Cardiac septum (tissue), 1 donor: ENCODE measurements at places on chromosomes 7 and 10.
A peak's percentile ranks its signal among the peaks of the same experiment; 100 is the strongest.

GRCh38 chr7:51543801-51544553 lies 227.4 kb upstream of the COBL start:
- no peak for DNase-seq

- no peak for DNase-seq
Measured at GRCh38 chr10:31353574-31353973, 34.6 kb downstream of the ZEB1 start.

- DNase-seq, result no peak
Measured at GRCh38 chr7:90246171-90246570, 1.2 kb downstream of the CFAP69 start.

DNA sequence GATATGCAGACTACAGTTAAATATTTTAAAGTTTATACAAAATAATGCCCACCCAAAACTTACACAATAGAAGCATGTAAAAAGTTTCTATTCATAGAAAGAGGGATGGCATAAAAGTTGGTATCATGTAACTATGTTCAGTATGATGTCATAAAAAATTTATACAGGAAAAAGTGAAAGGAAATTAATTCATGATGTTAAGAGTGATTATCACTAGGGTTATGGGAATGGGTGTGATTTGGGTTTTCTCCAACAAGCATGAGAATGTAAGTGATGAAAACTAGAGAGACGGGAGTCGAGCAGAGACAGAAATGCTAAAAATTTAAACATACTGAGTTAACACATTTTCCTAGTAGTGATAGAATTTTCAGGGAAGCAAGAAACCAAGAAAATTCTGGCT lies 52.7 kb downstream of the GDI2 start:
- DNase-seq, result no peak

- no peak for DNase-seq
Measured at GRCh38 chr7:117937753-117938483, 64.7 kb upstream of the CTTNBP2 start.

GRCh38 chr10:32141018-32141807 lies 85.0 kb upstream of the KIF5B start:
- DNase-seq, result no peak

- DNase-seq, result no peak
Measured at GRCh38 chr10:24462889-24463552, 254.1 kb downstream of the KIAA1217 start.

- DNase-seq, result peak; percentile 79
Measured at GRCh38 chr7:64876792-64877713, 26.0 kb upstream of the ZNF273 start.

DNA sequence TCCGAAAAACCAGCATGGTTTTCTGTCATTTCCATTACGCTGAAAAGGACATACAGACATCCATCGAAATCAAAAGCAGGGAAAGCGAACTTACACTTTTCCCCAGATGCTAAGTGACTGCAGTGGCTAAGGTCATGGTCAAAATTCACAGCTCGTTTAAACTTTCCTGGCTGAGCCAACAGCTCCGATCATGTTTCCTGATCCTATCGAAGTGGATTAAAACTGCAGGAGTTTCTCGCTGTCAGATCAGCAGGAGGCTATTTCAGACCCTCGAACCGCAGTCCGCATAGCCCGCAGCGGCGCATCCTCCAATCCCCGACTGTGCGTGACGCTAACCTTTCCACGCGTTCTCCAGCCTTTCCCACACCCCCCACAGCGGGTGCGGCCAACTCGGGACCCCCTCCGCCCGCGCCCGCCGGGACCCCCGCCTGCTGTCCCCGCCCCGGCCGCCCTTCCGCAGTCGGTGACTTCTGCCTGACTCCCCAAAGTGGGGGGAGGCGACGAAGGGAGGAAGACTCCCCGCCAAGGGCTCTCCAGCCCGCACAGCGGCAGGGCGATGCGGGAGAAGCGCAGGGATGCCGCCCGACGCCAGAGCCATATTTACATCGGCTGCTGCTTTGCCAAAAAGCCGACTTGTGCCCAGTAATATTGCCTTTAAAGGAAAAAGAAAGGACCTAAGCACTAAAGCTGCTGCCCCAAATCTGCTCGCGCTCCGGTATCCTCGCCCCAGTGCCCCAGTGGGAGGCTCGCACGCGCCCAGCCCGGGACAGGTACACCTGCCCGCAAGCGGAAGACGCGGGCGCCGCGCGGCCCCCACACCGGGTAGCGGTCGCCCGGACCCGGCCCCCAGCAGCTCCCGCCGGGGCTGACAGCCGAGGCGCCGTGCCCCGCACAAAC lies 1.2 kb downstream of the PIP4K2A start:
- no peak for DNase-seq

GRCh38 chr10:109996766-109997171 lies 11.0 kb upstream of the ADD3 start:
- no peak for DNase-seq

GRCh38 chr7:107865956-107866775 lies 24.8 kb upstream of the DLD start:
- no peak for DNase-seq

DNA sequence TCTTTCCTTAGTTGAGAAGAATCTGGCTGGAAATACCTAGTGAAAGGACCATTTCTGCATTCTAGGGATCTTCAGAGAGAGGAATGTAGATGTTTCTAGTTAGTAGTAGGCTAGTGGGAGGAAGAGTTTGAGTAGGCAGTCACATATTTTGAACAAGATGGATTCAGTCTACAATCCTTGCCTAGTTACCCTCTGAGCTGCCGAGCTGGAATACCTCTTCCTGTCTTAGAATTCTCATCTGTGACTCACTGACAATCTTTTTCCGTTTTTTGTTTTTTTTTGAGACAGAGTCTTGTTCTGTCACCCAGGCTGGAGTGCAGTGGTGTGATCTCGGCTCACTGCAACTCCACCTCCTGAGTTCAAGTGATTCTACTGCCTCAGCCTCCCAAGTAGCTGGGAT lies 30.7 kb upstream of the PLPP4 start:
- DNase-seq, result no peak

- no peak for DNase-seq
Measured at GRCh38 chr7:157710396-157710795, 373.6 kb downstream of the DNAJB6 start.

- no peak for DNase-seq
Measured at GRCh38 chr10:107477266-107477665, 312.8 kb upstream of the SORCS1 start.

DNA sequence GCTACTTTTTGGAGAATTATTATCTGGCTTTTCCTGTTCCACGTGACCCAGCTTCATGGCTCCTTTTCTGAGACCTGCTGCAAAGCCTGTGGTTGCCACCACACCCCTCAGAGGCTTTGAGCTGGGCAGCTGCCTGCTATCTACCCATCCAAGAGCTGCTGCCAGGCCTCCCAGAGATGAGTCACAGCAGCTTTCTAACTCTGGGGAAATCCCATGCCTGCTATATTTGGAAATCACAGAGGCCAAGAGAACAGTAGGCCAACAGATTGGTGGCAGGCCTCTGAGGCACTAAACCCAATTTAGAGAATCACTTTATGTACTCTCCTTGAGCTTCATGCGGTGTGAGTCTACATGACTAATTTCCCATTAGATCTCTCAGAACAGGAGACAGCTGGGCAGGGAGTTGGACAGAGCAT lies 35.2 kb downstream of the SGCE start:
- peak; percentile 88 for DNase-seq

DNA sequence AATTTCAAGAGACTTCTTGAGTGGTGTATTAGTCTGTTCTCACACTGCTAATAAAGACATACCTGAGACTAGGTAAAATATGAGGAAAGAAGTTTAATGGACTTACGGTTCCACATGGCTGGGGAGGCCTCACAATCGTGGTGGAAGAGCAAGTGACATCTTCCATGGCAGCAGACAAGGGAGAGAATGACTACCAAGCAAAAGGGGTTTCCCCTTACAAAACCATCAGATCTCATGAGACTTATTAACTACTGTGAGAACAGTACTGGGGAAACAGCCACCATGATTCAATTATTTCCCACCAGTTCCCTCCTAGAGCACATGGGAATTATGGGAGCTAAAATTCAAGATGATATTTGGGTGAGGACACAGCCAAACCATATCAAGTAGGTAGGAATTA lies 150.5 kb downstream of the PCDH15 start:
- DNase-seq, result no peak

GRCh38 chr7:156173346-156173745 lies 361.1 kb upstream of the SHH start:
- DNase-seq, result no peak

DNA sequence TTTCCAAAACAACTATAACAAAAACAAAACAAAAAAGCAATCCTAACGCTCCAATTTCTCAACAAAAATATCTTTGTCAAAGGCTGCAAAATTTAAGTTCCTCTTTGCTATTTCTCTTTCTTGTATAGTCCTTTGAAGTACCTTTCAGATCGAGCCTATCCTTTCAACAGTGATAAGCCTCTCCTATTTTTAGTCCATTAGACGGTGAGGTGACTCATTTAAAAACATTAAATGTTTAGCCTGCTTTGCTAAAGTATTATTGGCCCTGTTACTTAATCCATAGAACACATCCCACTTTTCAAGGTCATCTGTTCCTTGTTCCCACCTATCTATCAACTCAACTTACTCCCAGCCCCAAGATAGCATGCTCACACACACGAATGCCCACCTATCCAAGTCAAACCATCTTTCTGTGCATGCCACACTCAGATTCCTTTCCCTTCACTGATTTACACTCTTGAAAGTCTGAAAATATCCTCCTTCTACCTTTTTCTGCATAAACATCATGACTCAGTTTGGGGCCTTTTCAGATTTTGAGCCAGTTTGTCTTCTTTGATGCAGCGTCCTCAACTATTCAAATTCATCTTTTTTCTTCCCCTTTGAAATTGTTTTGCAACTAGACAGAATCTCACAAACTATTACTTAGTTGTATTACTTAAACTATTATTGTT lies 224.9 kb upstream of the TMEM229A start:
- no peak for DNase-seq

DNA sequence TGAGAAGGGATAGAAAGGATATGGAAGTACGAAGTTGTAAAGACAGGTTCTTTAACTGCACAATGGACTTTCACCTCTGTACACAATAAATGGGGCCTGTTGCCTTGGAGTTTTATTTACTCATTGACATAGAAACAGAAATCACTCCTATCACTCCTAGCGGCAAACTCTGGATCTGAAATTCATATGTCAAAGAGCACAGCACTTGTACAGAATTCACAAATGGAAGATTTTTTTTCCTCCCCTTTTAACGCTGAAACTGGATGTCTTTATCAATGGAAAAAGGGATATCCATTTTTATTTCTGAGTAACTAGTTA lies 18.2 kb downstream of the NT5C3A start:
- DNase-seq, result no peak

GRCh38 chr7:81871606-81872265 lies 101.9 kb upstream of the HGF start:
- no peak for DNase-seq

- DNase-seq, result no peak
Measured at GRCh38 chr7:128069373-128070364, 38.4 kb upstream of the LRRC4 start.
